ENCODE measurements at places on chromosomes 1 and 21. TPM values are rescaled to one million over a fixed set of nuclear protein-coding genes. Genes with fewer than 3 reads are reported as not detected.

Gene PADI3
- not detected for total RNA-seq

Gene E2F2
- total RNA-seq = 26.0 TPM

Gene ADPRS
- total RNA-seq = 46.0 TPM

Gene RNF2
- total RNA-seq = 28.9 TPM

Gene COL16A1
- total RNA-seq = not detected
